ENCODE measurements at places on chromosomes 6 and 20. TPM values are rescaled to one million over a fixed set of nuclear protein-coding genes. Genes with fewer than 3 reads are reported as not detected.

Gene CAGE1
- total RNA-seq: 0.40 TPM

Gene SLC25A27
- 2.1 TPM for total RNA-seq

Gene SGK2
- not detected for total RNA-seq

Gene HAO1
- not detected for total RNA-seq

Gene C6orf136
- 4.5 TPM for total RNA-seq

Gene SNAI1
- 0.40 TPM for total RNA-seq

- DNase-seq: no peak
Observed at GRCh38 chr6:123759472-123759871, 44.2 kb upstream of the NKAIN2 start.

- no peak for DNase-seq
Observed at GRCh38 chr20:38833154-38833856, 27.8 kb downstream of the PPP1R16B start.

DNA sequence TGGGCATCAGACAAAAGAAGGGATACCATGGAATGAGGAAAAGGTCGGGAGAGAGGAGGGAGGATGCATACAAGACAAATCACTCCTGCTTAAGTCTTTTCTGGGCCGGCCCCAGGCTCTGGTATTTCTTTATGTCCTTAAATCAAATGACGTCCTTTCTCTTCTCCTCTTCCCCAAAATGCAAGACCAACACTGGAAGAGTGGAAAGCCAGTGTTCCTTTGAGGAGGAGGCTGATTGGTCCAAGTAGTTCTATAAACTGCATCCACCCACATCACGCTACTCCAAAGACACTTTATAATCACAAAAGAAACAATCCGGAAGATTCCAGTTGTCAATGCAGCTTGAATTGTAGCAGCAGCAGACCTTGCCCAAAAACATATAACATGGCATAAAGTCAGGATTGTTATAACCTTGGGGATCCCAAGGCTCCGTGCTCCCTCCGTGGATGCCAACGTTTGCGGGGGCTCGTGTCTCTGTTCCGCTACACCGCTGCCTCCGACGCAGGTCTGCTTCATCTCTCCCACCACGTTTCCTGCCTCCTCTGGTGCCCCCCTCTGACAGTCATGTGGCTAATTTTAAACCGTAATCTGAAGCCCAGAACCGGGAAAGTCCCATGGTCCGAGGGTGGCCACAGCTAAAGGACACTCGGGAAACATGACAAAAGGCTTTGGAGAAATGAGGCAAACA is 47.1 kb downstream of the MCUR1 start:
- DNase-seq: peak; percentile 54

- DNase-seq: no peak
Observed at GRCh38 chr20:32507998-32508774, 76.9 kb downstream of the NOL4L start.

DNA sequence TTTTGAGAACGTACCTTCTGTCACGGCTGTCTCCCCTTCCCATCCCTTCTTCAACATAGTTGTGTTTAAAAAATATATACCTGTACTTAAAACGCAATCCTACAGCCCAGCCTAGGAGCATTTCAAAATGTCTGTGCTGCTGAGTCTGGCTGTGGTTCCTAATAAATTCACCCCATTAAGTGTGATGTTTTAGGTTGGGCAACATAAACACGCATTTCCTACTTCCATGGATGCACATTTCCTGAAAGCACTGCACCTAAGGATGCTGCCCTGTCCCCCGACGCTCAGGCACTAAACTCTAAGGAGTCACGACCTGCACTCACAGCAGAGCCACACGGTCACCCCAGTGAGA is 1.2 kb downstream of the REV3L start:
- DNase-seq: peak; percentile 30

GRCh38 chr20:14782731-14783130 is 445.3 kb upstream of the FLRT3 start:
- no peak for DNase-seq
